Gastroesophageal sphincter (tissue), 4 donors: ENCODE measurements at places on chromosomes 3 and 15.

- no peak overlapping the region for H3K4me3 ChIP-seq
- H3K4me1 ChIP-seq: no peaks in the 10 kb centered on the region
- H3K36me3 ChIP-seq: no peaks in the 10 kb centered on the region
- H3K27me3 ChIP-seq: peaks cover 15% of the 10 kb centered on the region
- ATAC-seq: no peak
Measured at GRCh38 chr15:43215961-43216360, 4.9 kb downstream of the EPB42 start.

- H3K36me3 ChIP-seq: no peaks in the 10 kb centered on the region
- no peak overlapping the region for H3K4me3 ChIP-seq
- H3K4me1 ChIP-seq: no peaks in the 10 kb centered on the region
- no peak overlapping the region for H3K27ac ChIP-seq
Measured at GRCh38 chr3:163891771-163892170, 1186.5 kb downstream of the SI start.

DNA sequence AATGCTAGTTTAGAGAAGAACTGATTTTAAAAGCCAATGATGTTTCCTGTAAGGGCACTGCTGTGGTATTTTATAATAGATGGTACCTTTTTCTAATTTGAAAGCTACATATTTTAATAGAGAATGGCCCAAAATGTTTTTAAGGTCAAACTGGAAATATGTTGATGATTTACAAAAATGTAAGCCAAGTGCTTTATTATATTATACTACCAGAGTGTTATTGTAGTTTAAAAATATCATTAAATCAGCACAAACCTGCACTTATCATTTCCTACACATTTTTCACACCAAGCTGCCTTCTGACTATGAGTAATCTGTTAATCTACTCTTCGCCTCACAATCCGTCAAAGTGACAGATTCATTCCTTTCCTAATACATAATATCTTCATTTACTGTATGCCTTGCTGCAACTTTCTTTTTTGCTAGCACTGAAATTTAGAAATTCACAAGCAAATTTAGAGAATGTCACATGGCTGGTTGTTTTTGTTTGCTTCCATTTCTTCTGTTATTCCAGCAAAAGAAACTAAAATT, 126.4 kb upstream of the FAM3D start:
- no peaks in the 10 kb centered on the region for H3K4me1 ChIP-seq
- no peaks in the 10 kb centered on the region for H3K36me3 ChIP-seq
- no peak overlapping the region for H3K4me3 ChIP-seq
- H3K27me3 ChIP-seq: no peaks in the 10 kb centered on the region
- H3K27ac ChIP-seq: no peak overlapping the region

DNA sequence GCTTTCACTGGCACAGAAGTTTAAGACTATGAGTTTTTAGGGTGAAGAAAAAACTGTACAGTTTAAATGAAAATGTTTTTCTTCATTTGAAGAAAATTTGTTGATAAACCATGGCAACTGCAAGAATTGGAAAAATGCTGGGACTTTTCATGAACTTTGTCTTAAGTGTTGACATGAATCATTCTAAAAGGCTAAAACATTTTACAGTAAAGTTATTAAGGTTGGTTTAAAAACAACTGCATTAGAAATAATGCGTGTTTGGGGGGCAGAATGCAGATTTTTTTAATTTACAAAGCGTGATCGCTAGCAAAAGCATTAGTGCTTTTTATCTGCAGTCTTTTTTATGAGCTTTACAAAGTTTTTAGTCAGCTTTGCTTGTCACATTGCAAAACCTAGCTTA, 601.9 kb upstream of the TGFBR2 start:
- H3K27ac ChIP-seq: no peak overlapping the region
- H3K27me3 ChIP-seq: no peaks in the 10 kb centered on the region
- H3K4me3 ChIP-seq: no peak overlapping the region
- ATAC-seq: no peak
- H3K36me3 ChIP-seq: no peaks in the 10 kb centered on the region

DNA sequence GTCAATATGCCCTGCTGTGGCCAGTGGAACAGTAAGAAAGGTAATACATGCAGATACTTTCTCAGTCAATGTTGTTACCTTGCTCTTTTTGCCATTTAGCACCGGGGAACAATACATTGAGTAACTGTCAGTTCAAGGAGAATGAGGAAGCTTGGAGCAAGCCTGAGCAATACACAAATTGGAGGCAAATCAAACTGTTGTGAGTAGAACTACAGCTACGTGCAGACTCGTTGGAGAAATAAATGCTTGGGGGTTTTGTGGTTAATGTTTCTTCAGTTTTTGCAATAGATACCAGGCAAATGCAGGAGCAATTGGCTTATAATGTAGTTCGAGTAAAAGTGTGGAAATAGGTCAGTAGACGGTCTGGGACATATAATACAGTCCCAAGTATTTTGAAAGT, 587.3 kb upstream of the ROBO1 start:
- H3K27me3 ChIP-seq: no peaks in the 10 kb centered on the region
- no peak for ATAC-seq
- no peak overlapping the region for H3K27ac ChIP-seq
- no peak overlapping the region for H3K4me3 ChIP-seq
- no peaks in the 10 kb centered on the region for H3K4me1 ChIP-seq
- H3K36me3 ChIP-seq: no peaks in the 10 kb centered on the region

DNA sequence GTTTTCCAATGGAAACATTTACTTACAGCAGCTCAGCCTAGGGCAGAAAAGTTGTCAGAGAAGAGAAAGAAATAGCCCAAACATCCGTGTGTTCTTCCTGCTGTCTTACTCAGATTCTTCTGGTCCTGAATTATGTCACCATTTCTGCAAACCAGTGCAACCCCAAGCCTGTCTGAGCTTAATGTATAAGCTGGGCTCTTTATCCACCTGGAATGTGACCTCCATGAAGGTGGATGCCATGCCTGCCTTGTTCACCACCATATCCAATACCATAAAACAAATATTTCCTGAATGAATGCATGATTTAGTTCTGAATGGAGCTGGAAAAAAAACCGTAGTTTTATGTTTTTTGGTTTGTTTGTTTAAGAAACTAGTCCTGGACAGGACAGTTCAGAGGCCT, 150.9 kb downstream of the RYR3 start:
- H3K36me3 ChIP-seq: no peaks in the 10 kb centered on the region
- H3K27me3 ChIP-seq: no peaks in the 10 kb centered on the region
- H3K27ac ChIP-seq: no peak overlapping the region

GRCh38 chr3:47803480-47804025, 615 bp downstream of the DHX30 start:
- no peaks in the 10 kb centered on the region for H3K27me3 ChIP-seq
- H3K4me3 ChIP-seq: peak overlapping the region; percentile 83
- no peak for ATAC-seq
- peaks cover 35% of the 10 kb centered on the region for H3K36me3 ChIP-seq
- peak overlapping the region; percentile 96 for H3K27ac ChIP-seq

GRCh38 chr15:63990454-63990853, 55.8 kb downstream of the DAPK2 start:
- no peak for ATAC-seq
- no peaks in the 10 kb centered on the region for H3K4me1 ChIP-seq
- H3K36me3 ChIP-seq: no peaks in the 10 kb centered on the region
- no peak overlapping the region for H3K27ac ChIP-seq
- no peak overlapping the region for H3K4me3 ChIP-seq

DNA sequence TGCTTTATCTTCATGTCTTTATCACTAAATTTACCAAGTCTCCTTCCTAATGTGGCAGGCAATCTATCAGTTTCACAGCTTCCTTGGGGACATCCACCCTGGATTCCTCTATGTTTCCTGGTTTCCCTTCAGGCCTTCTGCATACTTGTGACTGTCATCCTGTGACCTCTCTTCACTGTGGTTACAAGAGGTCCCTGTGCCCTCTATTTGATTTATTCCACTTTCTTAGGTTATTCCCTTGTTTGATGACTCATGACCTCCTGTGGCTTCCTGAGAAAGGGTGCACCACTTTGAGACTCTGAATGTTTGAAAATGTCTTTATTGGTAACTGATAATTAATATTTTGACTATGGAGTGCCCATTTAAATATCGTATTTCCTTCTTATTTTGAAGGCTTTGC, 60.5 kb upstream of the KY start:
- H3K36me3 ChIP-seq: no peaks in the 10 kb centered on the region
- no peaks in the 10 kb centered on the region for H3K27me3 ChIP-seq
- H3K27ac ChIP-seq: no peak overlapping the region
- peaks cover 21% of the 10 kb centered on the region for H3K4me1 ChIP-seq

GRCh38 chr3:24472358-24472757, 22.3 kb downstream of the THRB start:
- H3K4me3 ChIP-seq: no peak overlapping the region
- no peak overlapping the region for H3K27ac ChIP-seq
- ATAC-seq: no peak
- no peaks in the 10 kb centered on the region for H3K27me3 ChIP-seq
- H3K4me1 ChIP-seq: peaks cover 27% of the 10 kb centered on the region

GRCh38 chr15:100995471-100996430, 76.6 kb downstream of the LRRK1 start:
- no peak for ATAC-seq
- H3K4me3 ChIP-seq: no peak overlapping the region
- H3K4me1 ChIP-seq: no peaks in the 10 kb centered on the region
- peaks cover 6% of the 10 kb centered on the region for H3K27me3 ChIP-seq
- H3K27ac ChIP-seq: no peak overlapping the region

- H3K4me3 ChIP-seq: no peak overlapping the region
- no peaks in the 10 kb centered on the region for H3K27me3 ChIP-seq
- ATAC-seq: no peak
- H3K27ac ChIP-seq: no peak overlapping the region
- H3K36me3 ChIP-seq: no peaks in the 10 kb centered on the region
Measured at GRCh38 chr3:72820415-72820814, 27.8 kb downstream of the SHQ1 start.
